Spinal cord (tissue), 10 donors: ENCODE measurements at places on chromosomes 16 and 17. TPM values are rescaled to one million over a fixed set of nuclear protein-coding genes. Genes with fewer than 3 reads are reported as not detected.
A peak's percentile ranks its signal among the peaks of the same experiment; 100 is the strongest.

The PIK3R5 gene
- total RNA-seq, result 3.3 TPM

DNA sequence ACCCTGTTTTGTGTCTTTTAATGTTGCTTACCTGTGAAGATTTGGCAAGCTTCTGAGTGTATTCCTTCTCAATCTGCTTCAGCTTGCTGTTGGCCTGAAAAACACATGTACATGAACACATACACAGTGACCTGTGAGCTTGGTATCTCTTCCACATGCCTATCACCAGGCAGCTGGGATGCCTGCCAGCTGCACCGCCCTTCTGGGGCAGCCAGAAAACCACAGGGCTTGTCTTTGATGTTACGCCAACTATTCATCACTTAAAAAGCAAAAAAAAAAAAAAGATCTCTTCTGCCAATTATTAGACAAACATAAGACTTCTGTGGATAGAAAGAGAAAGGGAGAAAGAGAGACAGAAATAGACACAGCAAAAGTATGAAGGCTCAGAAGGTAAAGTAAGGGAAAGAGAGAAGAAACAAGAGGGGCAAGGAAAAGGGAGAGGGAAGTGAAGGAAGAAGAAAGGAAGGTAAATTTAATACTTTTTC, 189.2 kb upstream of the AXIN2 start:
- DNase-seq, result peak; percentile 31

GRCh38 chr16:78770353-78771091, 671.1 kb downstream of the WWOX start:
- DNase-seq, result peak; percentile 14

DNA sequence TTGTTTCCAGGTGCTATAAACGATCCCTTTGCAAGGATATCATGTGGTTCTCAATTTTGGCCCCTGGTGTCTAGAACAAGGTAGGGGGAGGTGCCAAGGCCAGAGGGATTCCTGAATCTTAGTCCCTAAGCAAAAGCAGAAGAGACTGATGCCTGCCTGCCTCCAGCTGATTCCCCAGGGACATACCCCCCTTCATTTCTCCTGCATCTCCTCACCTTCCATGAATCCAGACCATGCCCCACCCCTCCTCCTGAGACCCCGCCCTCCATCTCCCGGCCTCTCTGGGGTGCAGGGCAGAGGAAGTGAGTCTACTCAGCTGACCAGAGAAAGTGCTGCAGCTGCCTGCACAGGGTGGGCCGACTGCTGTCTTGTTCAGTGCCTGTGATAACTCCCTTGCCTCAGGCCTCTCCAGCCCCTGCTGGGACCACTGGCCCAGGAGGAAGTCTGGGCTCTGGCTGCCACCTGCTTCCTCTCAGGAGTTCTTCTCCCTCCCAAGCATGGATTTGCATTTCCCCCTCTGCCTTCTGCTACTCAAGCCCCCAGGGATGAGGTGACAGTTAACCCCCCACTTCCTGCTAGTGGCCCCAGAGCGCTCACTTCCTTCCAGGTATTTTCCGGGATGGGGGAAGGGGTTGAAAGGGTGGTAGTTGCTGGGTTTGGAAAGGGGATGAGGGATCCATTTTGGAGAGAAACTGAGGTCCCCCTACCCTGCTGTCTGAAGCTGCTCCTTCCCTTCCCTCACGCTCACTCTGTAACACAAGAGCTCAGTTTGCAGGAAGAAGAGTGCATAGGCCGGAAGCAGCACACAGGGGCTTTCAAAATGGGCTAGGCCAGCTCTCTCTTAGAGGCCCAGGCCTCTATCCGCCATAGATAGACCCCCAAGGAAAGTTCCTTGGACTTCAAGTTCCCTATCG, 10.5 kb upstream of the TSPOAP1 start:
- no peak for DNase-seq
